ENCODE measurements at places on chromosomes 11 and 22.
A peak's percentile ranks its signal among the peaks of the same experiment; 100 is the strongest.

DNA sequence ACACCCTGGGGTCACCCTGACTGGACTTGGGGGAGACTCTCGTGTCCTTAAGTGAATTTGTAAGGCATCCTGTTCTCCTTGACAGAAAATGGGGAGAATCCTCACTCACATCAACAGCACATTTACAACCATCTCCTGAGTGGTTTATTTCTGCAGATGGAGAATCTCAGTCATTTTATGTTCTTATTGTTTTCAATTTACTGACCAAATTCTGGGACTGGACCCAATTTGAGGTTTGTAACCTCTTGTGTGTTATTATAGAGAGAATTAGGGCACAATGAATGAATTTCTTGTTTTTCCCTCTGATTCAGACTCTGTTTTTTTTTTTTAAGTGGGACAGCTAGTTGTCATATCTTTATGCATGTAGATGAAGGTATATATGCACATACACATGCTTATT, 104.9 kb downstream of the ADAMTS15 start:
- DNase-seq = no peak

DNA sequence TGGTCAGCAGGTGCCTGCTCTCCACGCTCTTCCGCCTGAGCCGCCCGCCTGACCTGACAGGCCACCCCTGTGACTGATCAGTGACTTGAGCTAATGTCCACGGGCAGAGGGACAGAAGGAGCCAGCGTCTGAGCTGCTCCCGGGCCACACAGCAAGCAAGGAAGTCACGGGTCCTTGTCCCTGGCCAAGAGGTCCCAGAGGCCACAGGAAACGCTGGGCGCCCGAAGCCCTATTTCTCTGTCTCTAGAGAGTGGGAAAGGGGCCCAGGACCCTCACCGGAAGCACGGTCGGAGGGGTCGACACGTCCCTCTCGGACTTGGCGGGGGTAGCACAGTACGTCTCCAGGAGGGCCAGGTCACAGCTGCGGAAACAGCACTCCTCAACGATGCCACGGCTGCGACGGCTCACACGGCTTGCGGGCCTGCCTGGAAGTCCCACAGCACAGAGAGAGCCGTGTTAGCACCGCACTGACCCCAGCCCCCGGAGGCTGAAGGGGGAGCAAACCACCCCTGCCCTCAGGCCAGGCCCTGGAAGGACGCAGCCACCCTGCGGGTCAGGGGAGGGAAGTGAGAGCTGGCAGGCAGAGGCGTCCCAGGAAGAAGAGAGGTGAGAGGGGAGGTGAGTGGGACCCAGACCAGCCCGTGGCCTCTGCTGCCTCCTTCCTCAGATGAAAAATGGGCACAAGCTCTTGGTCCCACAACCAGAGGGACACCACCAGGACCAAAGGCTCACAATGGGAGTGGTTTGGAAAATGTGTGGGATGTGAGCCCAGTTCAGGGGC, 5.8 kb downstream of the IGF2 start:
- DNase-seq = no peak

DNA sequence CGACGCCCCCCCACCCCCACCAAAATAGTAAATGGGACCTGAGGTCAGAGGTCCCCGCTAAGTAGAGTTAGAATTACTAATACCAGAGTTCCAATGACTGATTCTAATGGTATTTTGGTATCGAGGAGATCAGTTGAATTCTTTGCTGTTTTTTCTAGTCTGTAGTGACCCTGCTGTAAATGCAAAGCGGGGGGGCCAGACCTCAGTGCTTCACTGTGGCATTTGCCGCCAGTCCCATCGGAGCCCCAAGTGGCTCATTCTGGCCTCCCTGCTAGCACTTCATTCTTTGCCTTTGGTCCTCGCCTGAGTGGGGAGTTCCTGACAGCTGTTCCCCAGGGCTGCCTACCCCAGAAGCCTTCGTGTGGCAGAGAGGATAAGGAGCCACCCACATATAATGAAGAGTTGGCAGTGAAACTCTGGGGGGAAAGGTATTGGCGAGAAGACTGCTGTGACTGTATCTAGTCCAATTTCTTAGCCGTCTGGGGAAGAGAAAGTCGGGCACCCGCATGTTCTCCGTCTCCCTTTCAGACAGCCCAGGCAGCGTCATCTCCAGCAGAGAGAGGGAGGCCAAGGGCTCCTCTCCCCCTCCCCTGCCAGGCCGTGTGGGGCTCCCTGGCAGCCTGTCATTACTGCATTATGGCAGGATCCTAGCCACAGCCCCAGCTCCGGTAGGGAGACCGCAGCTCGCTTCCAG, 19.4 kb upstream of the CABP7 start:
- DNase-seq = no peak

DNA sequence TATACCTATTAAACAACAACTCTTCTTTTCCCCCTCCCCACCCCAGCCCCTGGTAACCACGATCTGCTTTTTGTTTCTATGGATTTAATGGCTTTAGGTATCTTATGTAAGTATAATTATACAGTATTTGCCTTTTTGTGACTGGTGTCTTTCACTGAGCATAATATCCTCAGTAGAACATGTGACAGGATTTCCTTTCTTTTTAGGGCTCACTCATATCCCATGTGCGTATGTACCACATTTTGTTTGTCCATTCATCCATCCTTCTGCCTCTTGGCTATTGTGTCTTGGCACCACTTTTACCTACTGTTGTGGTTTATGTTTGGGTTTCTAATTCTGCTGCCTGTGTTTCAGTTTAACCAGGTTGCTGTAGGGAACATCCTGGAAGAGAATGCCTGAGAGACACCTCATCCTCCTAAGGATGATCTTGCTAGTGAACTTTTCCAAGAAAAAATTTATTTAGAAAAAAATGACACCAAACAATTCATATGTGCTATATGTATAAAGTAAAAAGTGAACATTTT, 77.6 kb upstream of the SESN3 start:
- DNase-seq = no peak

GRCh38 chr11:74162681-74163467, 7.9 kb downstream of the C2CD3 start:
- DNase-seq = no peak

GRCh38 chr11:58289266-58289665, 21.2 kb upstream of the OR10W1 start:
- no peak for DNase-seq

DNA sequence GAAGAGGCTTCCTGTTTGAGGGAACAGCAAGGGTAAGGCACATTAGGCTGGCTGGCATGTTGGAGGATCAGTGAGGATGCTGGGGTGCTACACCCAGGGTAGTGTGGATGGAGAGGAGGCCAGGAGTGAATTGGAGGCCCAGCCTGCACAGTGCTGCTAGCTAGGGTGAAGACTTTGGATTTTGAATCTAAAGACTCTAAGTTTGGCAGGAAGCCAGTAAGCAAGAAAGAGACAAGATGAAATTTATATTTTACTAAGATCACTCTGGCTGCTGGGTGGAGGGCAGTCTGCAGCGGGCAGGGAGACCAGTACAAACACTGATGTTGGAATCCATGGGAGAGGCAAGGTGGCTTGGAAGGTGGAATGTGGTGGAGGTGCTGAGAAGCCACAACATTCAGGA, 43.6 kb downstream of the TSPAN18 start:
- no peak for DNase-seq

DNA sequence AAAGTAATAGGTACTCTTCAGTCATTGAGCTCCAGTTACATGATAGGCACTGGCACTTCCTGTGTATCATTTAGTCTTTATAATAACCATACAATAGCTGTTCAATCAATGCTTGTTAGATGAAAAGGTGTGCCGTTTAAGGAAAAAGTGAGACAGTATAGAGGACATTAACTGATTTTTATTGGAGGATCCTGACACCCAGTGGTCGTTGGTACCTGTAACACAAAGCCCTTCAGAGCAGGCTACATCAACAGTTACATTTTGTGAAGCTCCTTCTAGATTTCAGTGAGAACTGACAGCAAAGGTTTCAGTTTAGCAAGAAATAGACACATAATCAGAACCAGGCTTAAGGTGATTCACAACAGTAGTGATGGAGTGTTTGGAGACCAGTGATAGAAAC, 44.2 kb downstream of the CCDC81 start:
- no peak for DNase-seq

DNA sequence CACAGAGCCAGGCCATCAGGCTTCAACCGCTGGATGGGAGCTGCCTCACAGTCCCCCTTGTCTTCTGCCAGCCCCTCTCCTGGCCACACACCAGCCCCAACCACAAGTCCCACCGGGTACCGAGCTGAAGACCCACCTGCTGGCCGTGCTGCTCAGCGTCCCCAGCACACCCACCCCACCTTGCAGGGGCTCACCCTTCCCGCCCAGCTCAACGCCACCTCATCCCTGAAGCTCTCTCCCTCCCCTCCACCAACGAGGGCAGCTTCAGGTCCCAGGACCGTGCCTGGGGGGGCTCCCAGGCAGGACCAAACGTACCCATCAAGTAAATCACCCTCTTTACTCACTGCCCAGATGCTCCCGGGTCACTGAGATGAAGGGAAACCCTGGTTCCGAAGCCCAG, 141.0 kb downstream of the CRYBB2 start:
- DNase-seq = no peak

DNA sequence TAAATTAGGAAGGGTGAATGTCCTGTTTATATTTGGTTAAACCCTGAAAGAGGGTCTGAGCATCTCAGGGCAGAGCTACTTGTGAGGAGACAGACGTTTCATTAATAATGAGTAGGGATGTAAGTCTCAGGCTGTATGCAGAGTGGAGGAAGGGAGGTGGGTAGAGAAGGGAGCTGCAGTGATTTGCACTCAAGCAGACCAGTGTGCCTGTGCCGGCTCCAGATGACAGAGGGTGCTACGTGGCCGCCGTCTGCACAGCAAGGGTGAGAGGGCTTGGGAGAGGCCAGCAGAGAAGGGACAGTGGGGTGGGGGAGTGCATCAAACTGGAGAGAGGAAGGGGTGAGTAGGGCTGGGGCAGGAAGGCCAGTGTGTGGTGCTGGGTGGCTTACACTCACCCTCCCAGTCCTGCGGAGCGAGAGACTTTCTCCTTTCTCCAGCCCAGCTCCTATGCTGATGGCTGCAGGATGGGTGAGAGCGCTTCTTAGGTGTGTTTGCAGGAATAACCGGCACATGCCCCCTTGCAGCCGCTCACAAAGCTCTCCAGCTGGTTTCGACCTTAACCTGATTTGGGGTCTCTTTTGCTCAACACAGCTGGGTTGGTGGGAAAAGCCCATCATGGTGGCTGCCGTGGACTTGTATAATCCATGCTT, 130.6 kb downstream of the ST3GAL4 start:
- DNase-seq = no peak

- DNase-seq = no peak
These were observed 23.4 kb upstream of the CELSR1 start for GRCh38 chr22:46560696-46561295.

GRCh38 chr22:44685384-44686056, 16.5 kb upstream of the PRR5 start:
- peak; percentile 66 for DNase-seq

GRCh38 chr11:59766542-59767224, 11.5 kb downstream of the STX3 start:
- DNase-seq = no peak

GRCh38 chr11:116257092-116257491, 515.7 kb downstream of the BUD13 start:
- DNase-seq = no peak

DNA sequence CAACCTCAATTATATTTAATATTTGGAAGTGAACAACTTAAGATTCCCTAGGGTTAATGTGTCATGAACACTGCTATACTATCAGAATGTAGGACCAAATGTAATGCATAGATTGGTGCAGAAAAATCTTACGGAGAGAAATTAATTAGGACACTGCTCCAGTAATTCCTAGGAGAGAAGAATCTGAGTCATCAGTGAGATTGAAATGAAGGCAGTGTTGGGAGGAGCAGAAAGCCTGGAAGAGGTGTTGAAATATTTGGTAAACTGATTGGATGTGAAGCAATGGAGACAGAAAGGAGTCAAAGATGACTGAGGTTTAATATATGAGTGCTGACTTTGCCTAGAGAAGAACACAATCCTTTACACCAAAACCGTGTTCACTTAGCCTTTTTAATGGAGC, 836.0 kb downstream of the FAM181B start:
- no peak for DNase-seq

- DNase-seq = no peak
These were observed 1.0 kb upstream of the RAB3IL1 start for GRCh38 chr11:61918251-61918937.

DNA sequence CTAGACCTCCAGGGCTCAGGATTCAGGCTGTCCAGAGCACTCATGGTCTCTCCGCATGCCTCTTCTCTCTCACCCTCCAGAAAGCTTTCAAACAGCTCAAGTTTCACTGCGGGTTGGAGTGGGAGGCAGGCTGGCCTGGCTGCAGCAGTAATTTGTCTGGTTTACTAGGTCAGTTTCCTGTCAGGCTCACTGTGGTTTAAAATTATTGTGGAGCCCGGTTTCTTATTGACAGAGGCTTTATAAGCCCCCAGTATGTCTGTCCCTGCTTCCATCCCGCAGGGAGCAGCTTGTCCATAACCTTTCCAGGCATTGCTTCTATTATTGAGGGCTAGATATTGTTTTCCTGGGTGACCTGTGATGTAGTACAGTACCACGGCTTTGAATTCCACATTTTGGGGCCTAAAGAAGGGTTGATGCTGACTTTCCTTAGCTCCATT, 235.3 kb upstream of the SORL1-AS1 start:
- no peak for DNase-seq

GRCh38 chr22:45207981-45208664, 32.6 kb downstream of the KIAA0930 start:
- no peak for DNase-seq

GRCh38 chr22:32335471-32335870, 22.2 kb upstream of the RFPL3 start:
- DNase-seq = no peak

- DNase-seq = no peak
These were observed 160.0 kb downstream of the NTM start for GRCh38 chr11:131530407-131530806.

GRCh38 chr11:18700375-18700774, 1.8 kb downstream of the TMEM86A start:
- no peak for DNase-seq

DNA sequence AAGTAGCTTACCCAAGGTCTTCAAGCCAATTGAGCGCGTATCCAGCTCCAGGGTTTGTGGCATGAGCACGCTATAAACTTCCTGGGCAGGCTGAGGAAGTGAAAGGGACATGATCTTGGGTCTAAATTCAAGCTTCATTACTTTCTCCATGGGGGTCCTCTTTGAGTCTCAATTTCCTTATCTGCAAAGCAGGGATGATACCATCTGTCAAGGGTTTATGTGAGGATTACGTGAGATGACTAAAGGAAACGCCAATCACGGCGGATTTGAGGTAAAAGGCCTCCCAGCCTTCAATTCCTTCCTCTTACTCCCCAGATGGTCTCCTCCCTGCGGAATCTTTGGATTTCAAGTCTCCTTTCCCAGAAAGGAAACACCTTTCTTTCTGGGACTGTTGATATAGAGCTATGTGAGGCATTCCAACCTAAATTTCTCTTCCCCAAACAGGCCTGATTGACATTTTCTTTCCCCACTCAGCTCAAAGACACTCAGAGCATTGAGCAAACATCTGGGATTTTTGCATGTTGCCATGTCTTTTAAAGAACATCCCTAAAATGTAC, 474.4 kb downstream of the INSC start:
- DNase-seq = no peak

DNA sequence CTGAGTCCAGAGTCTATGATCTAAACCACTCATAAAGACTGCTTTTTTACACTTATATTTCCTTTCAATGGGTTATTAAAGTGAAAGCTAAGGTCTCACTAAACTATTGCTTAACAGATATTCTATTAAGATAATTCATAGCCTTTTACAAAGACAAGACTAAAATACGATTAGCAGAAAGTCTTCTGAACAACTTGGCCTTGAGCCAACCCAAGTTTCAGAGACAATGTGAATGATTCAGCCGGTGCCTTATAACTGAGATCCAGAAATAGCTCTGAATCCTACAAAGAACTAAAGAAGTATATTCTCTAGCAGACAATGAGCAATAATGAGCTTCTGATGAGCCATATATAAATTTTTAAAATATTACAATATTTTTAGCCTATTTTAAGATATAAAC, 41.5 kb upstream of the CARD18 start:
- no peak for DNase-seq
